ENCODE measurements at places on chromosomes 6 and 20.

DNA sequence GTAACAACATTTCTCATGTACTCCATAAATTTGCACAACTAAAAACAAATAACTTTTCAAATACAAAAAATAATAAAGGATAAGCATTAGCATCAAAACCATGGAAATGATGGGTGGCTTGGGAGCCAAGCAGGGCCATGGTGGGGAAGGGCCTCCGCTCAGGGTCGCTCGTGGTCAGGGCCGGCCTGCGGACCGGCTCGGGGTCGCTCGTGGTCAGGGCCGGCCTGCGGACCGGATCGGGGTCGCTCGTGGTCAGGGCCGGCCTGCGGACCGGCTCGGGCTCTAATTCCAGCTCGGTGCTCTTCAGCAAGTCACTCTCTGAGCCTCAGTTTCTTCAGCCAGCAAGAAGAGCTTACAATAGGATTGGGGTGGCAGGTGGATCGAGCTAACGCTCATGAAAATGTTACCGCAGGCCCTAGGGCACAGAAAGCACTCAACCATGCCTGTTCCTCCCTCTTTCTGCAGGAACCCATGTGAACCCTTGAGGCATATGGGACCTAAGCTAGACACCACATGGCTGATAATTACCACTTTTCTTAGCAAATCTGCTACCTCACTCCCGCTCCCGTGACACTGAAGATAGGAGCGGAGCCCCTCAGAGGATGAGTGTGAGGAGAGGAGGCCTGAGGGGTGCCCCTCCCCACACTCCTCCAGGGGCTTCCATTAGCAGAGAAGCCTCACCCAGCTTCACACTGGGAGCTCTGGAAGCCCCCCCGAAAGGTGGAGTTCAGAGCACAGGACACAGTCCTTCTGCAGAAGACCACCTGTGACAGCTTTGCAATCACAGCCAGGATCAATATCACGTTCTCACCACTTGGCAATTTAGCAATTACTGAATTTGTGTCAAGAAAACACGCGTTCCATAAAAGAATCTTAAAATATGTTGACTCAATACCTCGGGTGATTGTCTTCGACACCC is 103.0 kb downstream of the PSMB1 start:
- no peak for DNase-seq

GRCh38 chr20:40655451-40655850 is 33.6 kb downstream of the MAFB start:
- no peak for DNase-seq

DNA sequence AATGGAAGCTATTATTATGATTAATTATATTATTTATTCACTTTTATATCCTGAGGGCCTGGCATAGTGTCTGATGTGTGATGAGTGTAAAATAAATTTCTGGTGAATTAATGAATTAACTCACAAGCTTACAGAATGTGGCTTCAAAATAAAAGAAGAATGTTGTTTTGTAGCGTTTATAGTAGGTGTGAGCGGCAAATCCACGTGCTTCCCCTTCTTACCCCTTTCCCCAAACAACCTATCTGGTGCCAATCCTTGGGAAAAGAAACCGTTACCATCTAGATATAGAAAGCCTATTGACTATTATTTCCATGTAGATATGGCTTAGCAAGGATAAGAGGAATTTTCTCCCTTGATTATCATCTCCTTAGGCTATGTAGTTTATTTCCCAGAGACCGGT is 144.6 kb upstream of the CITED2 start:
- no peak for DNase-seq

DNA sequence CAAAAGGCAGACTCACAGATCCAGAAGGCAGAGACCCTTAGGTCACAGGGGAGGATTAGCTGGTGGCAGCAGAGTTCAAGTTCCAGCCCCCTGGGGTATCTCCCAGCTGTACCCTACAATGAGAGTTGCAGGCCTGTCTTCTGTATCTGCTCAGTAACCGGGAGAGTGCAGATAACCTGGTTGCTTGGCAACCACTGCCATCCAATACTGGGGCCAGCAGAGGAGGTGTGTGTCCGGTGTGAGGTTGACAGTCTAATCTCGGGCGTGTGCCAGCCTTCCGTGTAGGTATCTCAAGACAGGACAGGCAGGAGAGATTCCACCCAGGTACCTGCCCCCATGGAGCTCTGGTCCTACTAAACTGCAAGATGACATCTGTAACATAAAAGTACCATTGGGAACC is 56.6 kb upstream of the TBC1D7 start:
- no peak for DNase-seq

GRCh38 chr6:113854531-113855499 is 2.3 kb upstream of the MARCKS start:
- peak; percentile 39 for DNase-seq

DNA sequence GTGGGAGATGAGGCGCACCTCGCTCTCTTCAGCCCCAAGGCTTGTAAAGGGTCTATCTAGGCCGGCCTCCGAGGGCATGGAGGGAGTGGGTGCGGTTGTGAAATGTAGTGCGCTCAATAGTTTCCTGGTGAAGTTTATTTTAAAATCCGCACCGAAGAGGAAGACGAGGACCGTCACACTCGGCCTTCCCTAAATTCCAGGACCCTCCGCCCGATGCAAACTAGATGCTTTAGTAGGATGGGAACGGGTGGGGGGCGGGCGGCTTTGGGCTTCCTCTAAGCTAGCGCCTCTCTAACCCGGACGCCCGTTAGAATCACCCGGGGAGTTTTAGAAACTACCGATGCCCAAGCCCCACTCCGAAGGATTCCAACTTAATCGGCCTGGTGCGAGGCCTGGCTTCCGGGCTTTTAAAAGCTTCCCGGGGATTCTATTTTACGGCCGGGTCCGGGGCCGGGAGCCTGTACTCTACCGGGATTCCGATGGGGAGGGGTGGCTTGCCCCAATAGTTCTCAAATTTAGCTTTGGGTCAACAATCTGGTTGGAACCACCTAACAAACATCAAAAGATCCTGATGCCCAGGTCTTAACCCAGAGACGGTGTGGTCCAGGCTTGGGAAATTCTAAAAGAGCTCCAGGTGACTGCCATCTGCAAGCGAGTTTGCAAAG is 548 bp upstream of the BCAS4 start:
- no peak for DNase-seq

- DNase-seq, result no peak
Observed at GRCh38 chr6:167349631-167350274, 24.9 kb downstream of the TTLL2 start.

GRCh38 chr6:76381612-76382011 is 309.1 kb upstream of the IMPG1 start:
- no peak for DNase-seq
